Kasumi-1 (cell line): ENCODE measurements at places on chromosomes 2 and 18.
A peak's percentile ranks its signal among the peaks of the same experiment; 100 is the strongest.

- DNase-seq, result no peak
These were observed 17.1 kb upstream of the B3GNT2 start for GRCh38 chr2:62178741-62179271.

DNA sequence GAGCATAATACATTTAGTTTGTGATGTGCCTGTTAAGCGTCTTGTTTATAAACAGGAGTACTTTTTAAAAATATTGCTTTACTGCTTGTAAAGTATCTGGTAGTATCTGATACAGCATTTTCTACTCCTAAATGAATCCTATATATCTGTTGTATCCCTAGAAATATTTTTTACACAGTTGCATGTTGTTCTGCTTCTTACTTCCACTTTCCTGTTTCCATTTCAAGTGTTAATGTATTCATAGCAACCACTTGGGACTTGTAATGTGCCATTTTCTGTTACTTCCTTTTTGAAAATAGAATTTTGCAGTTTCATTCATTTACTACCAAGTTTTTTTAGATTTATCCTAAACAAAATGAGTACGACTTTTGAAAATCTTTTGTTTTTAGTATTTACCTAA is 24.9 kb downstream of the CCNT2 start:
- peak; percentile 84 for DNase-seq

DNA sequence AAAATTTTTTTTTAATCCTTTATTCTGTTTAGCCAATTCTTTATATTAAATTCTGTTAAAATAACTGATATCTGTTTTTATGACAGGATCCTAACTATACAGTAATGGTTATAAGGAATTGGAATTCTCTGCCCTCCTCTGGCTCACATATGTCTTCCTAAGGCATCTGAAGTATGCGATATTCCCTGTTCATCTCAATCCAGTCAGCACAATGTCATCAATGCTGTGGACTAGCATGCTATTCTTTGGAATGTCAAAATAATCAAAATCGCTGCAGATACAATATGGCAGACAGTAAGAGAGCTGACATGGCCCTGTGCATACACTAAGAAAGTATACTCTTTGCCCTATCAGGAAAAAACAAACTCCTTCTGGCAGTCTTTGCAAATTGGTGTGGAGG is 107.6 kb downstream of the AP1S3 start:
- no peak for DNase-seq

- DNase-seq, result no peak
These were observed 43.1 kb upstream of the NABP1 start for GRCh38 chr2:191634791-191635190.

GRCh38 chr2:215573496-215573895 is 137.6 kb upstream of the FN1 start:
- DNase-seq, result no peak

- no peak for DNase-seq
These were observed 61.4 kb downstream of the BCL2L11 start for GRCh38 chr2:111182121-111182520.

GRCh38 chr2:149430743-149431736 is 100.7 kb downstream of the LYPD6 start:
- no peak for DNase-seq

DNA sequence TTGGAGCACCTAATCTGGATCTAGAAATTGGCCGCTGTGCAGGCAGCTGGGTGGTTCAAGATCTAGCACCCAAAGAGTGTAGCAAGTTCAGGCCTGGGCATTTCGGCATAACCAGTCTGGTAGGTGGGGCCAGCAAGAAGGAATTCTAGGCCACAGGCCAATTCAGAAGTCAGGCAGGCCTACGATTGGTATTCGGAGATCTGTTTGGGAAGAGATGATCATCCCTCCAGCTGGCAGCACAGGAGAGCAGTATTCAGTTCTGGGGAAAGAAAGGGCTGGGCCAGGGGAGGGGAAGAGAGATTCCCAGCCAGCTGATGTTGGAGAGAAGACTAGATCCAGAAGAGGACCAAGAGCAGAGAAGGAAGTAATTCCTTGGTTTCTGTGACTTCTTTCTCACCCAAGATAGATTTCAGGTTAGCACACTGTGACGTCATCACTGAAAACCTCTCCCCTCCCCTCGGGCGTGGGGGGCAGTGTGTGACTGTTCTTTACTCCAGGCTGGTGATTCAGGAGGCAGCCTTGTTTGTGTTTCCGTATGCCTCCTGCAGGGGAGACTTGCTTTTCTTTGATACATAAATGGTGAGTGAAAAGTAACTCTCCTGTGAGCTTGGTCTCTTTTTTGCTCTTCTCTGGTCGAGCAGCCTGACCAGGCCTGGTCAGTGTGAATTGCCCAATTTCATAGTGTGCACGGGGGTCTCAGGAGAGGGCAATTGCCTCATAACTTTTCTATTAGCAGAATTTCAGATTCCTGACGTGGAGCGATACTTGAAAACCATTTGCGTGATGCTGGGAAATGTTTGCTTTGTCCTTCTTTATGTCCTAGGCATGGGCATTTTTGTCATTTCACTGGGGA is 61.1 kb downstream of the MEIS1 start:
- DNase-seq, result no peak

GRCh38 chr18:51848702-51849101 is 491.3 kb upstream of the DCC start:
- no peak for DNase-seq
